Mammary epithelial cell (primary cell): ENCODE measurements at places on chromosomes 13 and 19. TPM values are rescaled to one million over a fixed set of nuclear protein-coding genes. Genes with fewer than 3 reads are reported as not detected.

DNA sequence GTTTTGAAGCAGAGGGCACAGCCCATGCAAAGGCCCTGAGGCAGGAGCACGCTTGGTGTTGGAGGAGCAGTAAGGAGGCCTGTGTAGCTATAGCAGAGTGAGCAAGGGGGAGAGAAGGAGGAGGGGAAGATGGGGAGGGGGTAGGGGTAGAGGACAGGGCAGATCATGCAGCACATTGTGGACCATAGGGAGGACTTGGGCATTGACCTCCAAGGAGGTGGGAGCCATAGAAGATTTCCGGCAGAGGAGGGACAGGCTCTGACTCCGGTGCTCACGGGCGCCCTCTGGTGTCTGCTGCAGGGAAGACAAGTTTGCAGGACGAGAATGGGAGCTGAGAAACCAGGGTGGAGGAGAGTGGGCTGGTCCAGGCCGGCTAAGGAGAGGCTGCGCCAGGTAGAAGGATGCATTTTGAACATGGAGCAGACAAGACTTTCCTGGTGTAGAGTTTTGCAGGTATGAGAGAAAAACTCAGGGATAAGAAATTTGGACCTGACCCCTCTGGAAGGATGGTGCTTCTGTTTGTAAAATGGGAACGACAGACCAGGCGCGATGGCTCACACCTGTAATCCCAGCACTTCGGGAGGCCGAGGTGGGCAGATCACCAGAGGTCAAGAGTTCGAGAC is 13.7 kb upstream of the CREB3L3 start:
- peak; percentile 54 for DNase-seq

STARD13 gene
- total RNA-seq, result 13.3 and 15.5 TPM in 2 replicates

- DNase-seq, result no peak
Measured at GRCh38 chr19:3370214-3370720, 3.9 kb downstream of the NFIC start.

SHISA7 gene
- total RNA-seq, result 0.05 TPM in 1 of 2 replicates, not detected in the other

GNG7 gene
- 0.13 TPM in 1 of 2 replicates, not detected in the other for total RNA-seq

MUC16 gene
- 0.17 TPM for total RNA-seq

GRCh38 chr13:49219647-49220035 is 497 bp upstream of the MLNR start:
- DNase-seq, result no peak

SPRY2 gene
- total RNA-seq, result 14.8 TPM

GRCh38 chr13:33375421-33375820 is 89.9 kb upstream of the STARD13 start:
- DNase-seq, result no peak

NOVA2 gene
- total RNA-seq, result not detected in 2 replicates

DNA sequence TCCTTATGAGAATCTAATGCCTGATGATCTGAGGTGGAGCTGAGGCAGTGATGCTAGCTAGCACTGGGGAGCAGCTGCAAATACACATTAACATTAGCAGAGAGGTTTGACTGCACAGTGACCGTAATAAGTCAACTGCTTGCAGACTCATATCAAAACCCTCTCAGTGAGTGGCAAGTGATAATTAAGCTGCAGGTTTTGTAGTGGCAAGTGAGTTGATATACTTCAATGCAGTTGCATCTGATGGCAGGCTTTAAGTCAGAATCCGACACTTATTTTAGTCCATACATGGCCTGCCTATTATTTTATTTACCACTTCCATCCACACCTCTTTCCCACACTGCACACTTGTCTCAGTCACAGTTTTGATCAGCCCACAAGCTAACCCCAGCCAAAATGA is 209.2 kb upstream of the IRS2 start:
- no peak for DNase-seq

GRCh38 chr13:33006134-33006533 is 10.1 kb upstream of the KL start:
- DNase-seq, result no peak

DNA sequence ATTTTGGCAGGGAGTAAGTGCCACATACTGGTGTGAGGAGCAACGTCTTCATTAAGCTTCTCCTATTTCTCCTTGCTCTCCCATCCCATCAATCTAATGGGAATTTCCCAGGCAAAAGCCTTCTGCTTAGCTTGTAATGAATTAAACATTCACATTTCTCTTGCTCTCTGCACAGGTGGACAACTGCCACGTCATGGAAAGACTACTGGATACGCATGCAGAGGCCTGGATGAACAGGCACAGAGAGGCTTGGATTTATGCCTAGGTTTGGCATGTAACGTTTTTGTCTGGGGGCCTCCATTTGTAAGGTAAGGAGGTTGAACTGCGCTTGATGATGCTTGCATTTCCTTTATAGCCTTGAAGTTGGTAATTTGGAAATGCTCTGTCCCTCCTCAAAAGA is 374.8 kb downstream of the KLF12 start:
- DNase-seq, result no peak

ATCAY gene
- total RNA-seq, result not detected in 2 replicates

DNA sequence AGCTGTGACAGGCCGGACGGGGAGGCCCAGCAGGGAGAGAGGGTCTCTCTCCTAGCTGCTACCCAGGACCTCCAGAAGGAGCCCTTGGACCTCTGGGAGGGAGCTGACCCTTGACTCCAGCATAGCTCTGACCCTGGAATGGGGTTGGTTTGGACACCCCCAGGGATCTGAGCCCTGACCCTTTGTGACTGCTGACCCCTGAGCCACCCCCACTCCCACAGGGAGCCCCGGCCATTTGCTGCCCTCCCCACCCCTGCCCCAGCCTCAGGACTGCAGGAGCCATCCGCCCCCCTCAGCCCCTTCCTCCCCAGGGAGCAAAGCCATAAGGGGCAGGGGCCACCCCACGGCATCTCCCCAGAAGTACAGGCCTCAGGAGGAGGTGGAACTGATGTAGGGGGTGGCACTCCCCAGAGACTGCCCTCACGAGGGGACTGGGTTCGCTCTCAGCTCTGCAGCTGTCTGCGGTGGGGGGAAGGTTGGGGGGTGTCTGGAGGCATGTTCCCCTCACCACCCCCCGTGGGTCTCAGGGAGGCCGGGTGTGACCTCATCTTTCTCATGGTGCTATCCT is 7.0 kb downstream of the COX6B2 start:
- DNase-seq, result no peak

SYNGR4 gene
- total RNA-seq, result not detected in 2 replicates

- no peak for DNase-seq
Measured at GRCh38 chr19:15199661-15200552, 888 bp downstream of the NOTCH3 start.

FXYD3 gene
- total RNA-seq, result 344 TPM

DNA sequence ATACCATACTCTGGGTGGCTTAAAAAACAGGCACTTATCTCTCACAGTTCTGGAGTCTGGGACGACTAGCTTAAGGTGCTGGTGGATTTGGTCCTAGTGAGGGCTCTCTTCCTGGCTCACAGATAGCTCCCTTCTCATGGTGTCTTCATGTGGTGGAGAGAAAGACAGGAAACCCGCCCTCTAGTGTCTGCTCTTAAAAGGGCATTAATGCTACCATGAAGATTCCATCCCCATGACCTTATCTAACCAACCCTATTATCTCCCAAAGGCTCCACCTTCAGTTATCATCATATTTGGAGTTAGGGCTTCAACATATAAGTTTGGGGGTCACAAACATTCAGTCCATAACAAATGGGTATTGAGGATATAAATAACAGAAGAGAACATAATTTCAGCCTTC is 139.4 kb downstream of the HS6ST3 start:
- peak; percentile 32 for DNase-seq

ANGPTL4 gene
- 64.4 and 294 TPM in 2 replicates for total RNA-seq

DNA sequence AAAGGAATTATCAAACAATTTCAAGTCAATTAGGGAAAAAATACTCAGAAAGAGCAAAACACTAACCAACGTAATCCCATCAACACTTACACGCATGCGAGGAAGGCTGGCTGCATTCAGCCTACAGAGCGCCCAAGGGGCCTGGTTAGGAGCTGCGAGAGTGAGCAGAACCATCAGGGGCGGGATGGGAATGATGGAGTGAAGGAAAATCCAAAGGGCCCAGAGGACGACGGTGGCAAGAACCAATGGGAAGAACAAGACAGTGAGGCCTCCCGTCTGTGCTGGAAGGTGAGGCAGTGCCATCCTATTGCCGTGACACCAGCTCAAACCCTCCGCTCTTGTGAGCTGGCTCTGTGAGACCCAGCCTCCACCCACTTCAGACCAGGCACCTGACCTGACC is 253.0 kb downstream of the IRS2 start:
- no peak for DNase-seq

C13orf46 gene
- total RNA-seq, result 0.33 TPM
